ENCODE measurements at places on chromosomes 6 and 20.

DNA sequence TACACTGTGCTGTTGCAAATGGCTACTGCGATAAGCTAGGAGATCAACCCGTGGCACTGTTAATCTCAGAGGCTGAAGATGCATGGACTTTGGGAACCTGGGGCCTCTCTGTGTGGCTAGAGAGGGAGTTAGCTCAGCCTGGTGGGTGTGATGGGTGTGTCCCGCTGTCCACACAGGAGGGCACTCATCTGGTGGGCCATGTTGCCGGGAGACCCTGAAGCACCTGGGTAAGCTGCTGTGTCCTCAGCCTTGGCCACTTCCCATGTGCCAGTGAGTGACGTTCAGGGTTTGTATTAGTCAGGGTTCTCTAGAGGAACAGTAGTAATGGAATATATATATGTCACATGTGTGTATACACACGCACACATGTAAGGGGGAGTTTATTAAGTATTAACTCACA lies 132.7 kb downstream of the ERMARD start:
- DNase-seq = no peak

- no peak for DNase-seq
These were observed 14.2 kb downstream of the EEF1E1 start for GRCh38 chr6:8087870-8088754.

- DNase-seq = no peak
These were observed 126.7 kb upstream of the MLIP start for GRCh38 chr6:53984581-53984980.

- DNase-seq = no peak
These were observed 425 bp downstream of the HBS1L start for GRCh38 chr6:135054226-135054568.

GRCh38 chr6:31690231-31691077 lies 9.6 kb upstream of the LY6G5C start:
- no peak for DNase-seq

DNA sequence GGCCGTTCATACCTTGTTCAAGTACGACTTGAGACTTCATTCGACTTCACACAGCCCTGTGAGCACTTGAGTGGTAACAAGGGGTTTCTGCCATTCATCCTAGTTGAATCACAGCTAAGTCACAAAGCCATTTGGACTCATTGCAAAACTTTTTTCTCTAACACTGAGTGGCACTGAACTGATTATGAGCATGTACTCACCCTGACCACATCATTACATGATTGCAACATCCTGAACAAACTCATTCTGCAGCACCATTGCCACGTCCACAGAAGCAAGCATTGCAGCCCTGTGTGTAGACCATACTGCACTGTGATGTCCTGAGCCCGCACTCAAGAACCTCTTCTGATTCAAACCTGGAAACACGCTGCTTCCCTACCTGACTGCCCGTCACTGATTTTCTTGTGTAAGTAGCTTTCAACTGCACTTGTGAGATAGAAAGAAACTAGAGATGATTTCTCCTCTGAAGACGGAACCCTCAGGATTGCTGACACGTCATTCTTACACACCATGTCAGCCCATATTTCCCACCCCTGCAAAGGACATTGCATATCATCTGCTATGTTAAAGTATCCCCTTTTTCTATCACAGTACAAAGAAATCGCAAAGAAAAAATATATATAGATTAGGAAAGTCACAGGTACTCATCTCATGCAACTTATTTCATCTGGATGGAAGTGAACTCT lies 81.6 kb downstream of the C6orf118 start:
- DNase-seq = no peak

GRCh38 chr6:122580737-122581136 lies 29.5 kb upstream of the PKIB start:
- no peak for DNase-seq

DNA sequence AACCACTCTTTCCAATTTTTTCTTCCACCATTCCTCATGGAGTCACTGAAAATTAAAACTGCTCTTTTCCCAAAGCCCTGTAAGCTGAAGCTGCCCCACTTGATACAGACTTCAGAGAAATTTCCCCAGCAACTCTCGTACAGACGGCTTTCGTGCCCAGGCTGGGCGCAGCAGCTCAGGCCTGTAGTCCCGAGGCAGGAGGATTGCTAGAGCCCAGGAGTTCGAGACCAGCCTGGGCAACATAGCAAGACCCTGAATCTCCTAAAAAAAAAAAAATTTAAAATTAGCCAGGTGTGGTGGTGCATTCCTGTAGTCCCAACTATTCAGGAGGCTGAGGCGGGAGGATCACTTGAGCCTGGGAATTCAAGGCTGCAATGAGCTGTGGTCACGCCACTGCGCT lies 6.6 kb downstream of the PPDPF start:
- no peak for DNase-seq

DNA sequence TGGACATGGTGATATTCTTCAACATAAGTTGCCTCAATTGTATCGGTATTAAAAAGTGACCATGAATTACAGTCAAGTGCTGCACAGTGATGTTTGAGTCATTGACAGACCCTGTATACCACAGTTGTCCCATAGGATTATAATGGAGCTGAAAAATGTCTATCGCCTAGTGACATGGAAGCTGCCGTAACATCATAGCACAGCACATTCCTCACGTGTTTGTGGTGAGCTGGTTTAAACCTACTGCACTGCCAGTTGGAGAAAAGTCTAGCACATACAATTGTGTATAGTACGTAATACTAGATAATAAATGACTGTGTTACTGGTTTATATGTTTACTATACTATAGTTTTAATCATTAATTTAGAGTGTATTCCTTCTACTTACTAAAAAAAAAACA lies 150.2 kb downstream of the CDH26 start:
- DNase-seq = no peak

GRCh38 chr6:102553214-102553613 lies 1159.7 kb downstream of the GRIK2 start:
- no peak for DNase-seq

DNA sequence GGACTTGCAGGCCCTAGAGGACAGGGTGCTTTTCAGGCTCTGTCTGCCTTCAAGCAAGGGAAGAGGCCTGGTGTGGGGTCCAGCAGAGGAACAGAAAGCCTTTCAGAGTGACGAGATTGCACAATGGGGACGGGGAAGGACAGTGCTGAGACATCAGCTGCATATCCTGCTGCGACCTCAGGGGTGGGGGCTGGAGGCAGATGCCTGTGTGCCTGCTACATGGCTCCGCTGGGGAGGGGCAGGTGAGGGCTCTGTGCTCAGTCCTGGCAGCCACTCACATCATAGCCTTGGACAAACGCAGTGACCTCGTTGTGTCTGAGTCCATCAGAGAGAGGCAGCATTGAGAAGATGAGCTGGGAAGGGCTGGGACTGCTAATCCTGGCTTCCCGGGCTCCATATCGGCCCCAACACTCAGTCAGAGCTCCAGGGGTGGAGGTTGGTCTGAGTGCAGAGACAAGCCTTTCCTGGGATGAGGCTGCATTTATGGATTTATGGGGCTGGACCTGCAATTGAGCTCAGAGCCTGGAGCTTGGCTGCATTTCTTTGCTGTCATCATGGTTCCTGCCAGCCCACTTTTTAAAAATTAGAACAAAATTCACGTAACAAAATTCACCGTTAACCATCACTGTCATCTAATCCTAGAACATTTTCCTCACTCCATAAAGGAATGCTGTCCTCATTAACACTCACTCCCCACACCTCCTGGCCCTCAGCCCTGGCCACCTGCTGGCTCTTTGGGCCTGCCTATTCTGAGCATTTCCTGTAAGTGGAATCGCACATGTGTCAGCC lies 196.9 kb upstream of the SLC24A3 start:
- DNase-seq = no peak

- DNase-seq = no peak
These were observed 332.3 kb downstream of the BCKDHB start for GRCh38 chr6:80438772-80439171.

Measured in activated naive CD8-positive, alpha-beta T cell treated with anti-CD3 and anti-CD28 coated beads, Interleukin-2, amount 10 ng/mL, durations not matched to agents 7 days and 5 days (primary cell).